ENCODE measurements at places on chromosomes 1 and 21.
A peak's percentile ranks its signal among the peaks of the same experiment; 100 is the strongest.

- no peak for DNase-seq
Observed at GRCh38 chr1:39852214-39852791, 31.0 kb downstream of the TRIT1 start.

DNA sequence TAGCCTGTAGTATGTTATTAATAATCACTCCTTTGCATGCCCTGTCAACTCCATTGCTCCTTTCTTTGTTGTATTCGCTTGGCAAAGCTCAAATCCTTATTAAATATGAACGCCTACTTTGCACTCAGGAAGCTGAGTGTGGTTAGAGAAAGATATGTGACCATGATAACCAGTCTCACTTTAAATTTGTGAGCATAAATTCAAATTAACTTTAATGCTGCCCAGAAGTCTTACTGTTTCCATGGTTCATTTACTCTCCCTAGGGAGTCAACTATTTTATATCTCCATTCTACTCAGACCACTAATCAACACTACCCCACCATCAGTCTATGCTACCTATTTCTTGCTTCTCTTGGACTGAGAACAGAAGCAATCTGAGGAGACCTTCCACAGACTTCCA, 12.1 kb upstream of the EPHX4 start:
- no peak for DNase-seq

DNA sequence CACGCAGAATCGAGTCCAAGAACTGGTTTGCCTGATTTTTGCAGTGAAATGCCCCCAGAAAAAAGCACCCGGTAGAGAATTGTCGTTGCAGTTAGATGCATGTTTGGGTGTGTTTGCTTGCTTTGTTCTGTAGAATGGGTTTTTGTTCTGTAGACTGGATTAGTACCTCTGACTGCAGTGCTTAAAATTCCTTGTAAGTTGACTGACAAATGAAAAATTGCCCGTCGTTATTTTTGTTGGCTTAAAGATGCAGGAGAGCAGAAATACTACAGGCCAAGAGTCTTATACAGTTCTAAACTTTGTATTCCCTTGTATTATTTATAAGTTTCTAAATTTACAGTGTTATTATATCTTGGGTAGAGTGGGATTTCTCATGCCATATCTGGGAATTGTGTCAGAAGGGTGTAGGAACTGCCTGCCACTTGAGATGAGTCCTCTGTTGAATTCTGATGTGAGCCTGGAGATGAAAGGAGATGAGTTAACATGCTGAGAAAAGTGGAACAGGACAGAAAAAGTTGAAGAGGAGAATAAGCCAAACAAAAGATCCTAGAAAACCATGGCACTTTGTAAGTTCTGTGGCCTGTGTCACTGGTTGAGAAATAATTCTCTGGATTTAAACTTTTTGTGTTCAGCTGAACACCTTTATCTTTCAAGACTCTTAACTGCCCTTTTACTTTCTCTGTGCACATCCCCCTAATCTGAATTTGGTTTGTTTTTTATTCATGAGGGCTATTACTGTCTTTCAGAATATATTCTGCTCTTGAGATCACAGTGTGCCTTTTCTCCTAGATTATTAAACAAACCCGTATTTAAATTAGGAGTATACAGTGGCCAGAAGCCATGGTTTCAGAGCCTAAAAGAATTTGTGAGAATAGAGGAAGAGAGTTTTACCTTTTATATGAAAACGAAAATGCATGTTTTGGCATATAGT, 1.4 kb downstream of the DESI2 start:
- no peak for DNase-seq

GRCh38 chr1:30101487-30102227, 621.7 kb downstream of the MATN1 start:
- no peak for DNase-seq

DNA sequence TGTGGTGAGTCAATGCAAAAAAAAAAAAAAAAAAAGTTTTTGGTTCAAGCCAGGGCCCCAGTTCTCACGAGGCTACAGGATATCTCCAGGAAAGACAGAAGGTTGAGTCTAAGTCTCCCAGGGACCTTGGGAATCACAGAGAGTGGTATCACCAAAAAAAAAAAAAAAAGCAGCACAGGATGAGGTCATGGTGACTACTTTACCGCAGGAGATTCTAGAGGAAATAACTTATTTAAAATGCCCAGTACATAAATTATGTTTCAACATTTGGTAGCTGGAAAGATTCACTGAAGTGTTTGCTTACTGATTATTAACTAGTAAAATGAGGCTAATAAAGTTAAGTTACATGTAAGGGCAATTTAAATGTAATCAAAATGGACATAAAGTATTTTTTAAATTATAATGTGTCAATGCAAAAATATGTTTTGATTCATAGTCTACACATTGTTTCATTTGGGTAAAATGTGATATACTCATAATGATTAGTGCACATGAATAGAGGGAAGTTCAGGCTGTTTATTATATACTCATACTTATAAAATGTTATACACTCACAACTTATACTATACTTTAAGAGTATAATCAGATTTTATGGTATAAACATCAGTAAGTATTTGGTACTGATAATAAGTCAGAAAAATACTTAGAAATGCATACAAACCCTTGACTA, 84.1 kb downstream of the PLPPR5 start:
- peak; percentile 89 for DNase-seq

DNA sequence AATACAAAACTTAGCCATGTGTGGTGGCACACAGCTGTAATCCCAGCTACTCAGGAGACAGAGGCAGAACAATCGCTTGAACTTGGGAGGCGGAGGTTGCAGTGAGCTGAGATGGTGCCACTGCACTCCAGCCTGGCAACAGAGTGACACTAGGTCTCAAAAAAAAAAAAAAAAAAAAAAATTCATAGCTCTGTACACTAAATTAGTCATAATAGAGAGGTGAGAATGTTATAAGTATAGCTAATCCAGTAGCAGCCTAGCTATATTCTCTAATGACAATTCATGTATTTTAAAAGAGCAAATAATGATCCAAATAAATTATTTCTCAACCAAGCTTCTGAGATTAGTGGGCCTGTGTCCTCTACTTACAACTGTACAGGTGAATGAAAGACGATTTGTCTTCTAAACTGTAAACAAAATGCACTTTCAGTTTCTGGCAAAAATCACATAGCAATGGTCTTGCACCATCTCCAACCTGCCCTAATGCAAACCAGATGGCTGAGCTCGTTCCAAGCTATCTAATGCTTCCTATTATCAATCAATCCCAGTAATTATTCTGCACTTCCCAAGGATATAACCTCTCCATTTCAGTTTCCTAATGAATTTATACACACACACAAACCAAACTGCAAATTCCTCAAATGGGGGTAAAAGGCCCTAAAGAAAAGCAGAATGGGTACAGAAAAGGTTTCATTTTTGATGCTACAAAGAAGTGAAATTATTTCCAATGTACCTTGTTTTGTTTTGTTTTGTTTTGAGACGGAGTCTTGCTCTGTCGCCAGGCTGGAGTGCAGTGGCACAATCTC, 56.5 kb downstream of the GATAD2B start:
- peak; percentile 76 for DNase-seq

DNA sequence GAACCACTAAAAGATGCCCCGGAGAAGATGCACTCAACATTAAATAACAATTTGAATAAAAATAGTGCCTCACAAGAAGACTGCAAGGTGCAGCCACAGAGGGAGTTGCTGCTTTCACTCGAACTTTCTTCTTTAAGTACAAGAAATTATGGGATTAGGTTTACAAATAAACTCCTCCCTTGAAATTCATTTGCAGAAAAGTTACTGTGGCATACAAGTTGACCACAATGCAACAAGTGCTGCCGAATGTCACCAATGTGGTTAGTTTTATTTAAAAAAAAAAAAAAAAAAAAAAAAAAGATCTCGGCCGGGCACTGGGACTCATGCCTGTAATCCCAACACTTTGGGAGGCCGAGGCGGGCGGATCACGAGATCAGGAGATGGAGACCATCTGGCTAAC, 76.8 kb upstream of the RAB4A start:
- no peak for DNase-seq

DNA sequence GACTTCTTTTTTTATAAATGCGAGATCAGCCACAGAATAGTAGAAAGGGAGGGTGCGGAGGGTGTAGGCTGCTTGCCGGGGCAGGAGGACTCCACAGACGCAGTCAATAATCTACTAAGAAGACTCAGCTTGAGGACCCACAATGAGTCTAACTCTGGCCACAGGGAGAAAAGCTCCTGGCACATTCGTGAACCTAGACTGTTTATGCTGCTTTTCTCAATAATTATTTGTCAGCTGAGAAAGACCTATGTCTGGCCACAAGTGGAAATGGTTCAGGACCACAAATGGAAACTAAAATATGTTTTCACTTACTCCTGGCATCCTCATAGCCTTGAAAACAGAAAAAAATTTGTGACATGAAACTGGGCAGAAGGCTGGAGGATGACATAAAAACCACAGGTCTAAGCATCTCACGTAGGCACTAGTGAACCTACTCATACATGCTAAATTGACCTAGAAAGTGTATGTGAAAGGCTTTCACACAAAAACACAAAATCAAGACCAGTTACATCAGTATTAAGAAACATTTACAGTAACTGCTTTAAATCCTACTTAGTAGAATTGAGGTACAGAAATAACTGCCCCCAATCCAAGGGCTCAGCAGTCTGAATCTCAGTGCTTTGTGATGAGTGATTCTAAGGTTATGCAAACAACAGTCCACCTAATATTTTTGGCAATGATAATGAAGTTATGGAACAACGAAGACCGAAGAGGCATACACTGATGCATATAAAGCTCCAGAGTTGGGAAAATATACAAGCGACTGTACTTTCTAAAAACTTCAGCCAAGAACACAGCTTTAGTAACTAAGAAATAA, 159.5 kb downstream of the SLC45A1 start:
- peak; percentile 80 for DNase-seq

GRCh38 chr1:25800703-25801377, 847 bp downstream of the SELENON start:
- DNase-seq: no peak

- peak; percentile 94 for DNase-seq
Observed at GRCh38 chr1:76006234-76006633, 68.3 kb upstream of the ST6GALNAC3 start.

GRCh38 chr21:41921021-41921420, 32.8 kb downstream of the C2CD2 start:
- no peak for DNase-seq

DNA sequence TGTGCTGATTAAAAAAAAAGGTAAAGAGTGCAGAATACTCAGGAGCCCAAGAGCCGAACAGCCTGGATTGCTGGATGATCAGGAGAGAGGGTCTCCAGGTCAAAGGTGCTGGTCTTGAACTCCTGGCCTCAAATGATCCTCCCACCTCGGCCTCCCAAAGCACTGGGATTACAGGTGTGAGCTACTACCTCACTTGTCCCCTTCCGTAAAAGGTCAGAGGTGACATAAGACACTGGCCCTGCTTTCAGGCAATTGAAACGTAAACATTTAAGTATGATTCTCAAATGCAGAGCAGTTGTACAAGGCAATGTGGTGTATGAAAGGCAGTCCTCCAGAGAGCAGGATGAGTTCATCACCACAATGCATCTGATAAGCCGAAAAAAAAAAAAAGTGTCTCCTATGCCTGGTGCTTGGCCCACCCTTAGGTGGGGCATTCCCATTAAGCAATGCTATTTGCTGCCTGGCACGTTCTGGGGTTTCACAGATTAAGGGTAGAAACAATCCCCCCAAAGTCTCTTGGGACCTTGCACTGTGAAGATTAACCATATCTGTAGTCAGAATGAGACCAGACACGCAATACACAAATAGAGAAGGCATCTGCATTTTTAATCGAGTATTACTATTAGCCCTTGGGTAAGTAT, 47.7 kb downstream of the PARP1 start:
- DNase-seq: no peak

DNA sequence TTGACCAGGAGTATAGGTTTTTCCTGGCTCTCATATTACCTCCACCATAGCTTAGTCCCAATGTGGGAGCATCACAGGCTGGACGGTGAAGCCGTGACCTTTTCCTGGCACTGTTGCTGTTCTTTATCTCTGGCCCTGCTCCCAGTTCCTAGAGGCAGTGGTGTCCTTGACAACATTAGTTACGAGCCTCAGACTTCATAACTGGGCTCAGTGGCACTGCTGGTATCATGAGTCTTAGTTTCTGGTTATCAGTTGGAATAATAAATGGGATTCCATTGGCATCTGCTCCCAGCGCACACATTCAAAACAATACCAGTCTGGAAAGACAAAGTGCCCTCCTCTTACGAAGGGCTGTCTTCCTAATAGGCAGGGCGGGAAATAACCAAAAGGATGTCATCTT, 8.0 kb downstream of the RNPEP start:
- DNase-seq: no peak

DNA sequence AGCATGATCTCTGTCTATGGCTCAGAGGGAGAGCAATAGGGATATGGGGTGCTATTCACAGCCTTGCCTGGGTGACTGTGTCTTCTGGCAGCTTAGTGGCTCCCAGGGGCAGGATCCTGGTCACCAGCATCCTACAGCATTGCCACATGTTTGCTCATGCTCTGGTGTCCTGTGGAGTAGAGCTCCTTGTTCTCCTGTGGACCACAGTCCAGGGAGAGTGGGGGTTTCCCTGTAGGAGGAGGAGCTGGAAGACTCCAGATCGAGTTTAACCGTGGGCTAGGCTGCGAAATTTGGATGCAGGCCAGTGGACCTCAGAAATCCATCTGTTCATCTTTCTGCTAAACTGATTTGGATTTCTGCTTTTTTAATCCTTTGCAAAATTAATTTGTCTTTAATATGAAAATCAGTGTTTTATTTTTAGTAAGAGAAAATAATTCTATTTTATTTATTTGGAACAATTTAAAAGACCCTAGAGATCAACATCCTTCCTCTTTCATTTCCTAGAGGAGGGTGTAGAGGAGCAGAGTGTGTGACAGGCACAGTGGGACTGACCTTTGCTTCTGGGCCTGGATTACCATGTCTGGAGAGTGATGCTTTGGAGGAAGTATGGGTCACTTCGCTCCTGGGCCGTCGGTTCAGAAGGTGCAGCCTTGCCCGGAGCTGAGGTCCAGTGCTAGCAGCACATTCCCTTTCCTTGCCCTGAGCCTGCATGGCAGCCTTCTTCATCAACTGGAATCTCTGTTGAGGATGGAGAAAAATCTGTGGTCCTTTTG, 17.4 kb downstream of the ADARB1 start:
- no peak for DNase-seq

DNA sequence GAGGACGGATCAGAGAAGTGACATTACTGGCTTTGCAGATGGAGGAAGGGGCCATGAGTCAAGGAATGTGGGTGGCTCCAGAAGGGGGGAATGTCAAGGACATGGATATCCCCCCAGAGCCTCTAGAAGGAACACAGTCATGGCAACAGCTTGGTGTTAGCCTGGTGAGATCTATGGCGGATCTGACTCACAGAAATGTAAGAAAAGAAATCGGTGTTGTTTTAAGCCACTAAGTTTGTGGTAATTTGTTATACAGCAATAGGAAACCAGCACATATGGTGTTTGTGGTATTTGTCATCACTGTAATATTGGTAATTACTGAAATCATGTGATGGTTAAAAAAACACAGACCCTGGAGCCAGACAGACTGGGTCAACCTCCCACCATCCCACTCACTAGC, 236.2 kb downstream of the SETD4 start:
- DNase-seq: peak; percentile 52

DNA sequence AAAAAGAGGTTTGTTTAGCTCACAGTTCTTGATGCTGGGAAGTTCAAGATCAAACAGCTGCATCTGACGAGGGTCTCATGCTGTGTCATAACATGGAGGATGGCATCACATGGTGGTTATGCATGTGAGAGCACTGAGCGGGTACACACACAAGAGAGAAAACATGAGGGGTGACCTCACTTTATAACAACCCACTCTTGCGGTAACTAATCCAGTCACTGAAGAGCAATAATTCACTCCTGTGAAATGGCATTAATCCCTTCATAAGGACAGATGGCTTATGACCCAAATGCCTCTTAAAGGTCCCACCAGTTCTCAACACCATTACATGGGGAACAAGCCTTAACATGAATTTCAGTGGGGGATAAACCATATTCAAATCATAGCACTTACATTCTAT, 23.2 kb upstream of the CHIT1 start:
- no peak for DNase-seq

Measured in fibroblast of skin of abdomen (primary cell).